Stimulated activated CD4-positive, alpha-beta T cell treated with anti-CD3 and anti-CD28 coated beads, Interleukin-4, amount 100 ng/mL, for 24 hours (primary cell): ENCODE measurements at places on chromosomes 6 and 20.

- no peak for DNase-seq
Observed at GRCh38 chr20:40476461-40476860, 212.6 kb downstream of the MAFB start.

DNA sequence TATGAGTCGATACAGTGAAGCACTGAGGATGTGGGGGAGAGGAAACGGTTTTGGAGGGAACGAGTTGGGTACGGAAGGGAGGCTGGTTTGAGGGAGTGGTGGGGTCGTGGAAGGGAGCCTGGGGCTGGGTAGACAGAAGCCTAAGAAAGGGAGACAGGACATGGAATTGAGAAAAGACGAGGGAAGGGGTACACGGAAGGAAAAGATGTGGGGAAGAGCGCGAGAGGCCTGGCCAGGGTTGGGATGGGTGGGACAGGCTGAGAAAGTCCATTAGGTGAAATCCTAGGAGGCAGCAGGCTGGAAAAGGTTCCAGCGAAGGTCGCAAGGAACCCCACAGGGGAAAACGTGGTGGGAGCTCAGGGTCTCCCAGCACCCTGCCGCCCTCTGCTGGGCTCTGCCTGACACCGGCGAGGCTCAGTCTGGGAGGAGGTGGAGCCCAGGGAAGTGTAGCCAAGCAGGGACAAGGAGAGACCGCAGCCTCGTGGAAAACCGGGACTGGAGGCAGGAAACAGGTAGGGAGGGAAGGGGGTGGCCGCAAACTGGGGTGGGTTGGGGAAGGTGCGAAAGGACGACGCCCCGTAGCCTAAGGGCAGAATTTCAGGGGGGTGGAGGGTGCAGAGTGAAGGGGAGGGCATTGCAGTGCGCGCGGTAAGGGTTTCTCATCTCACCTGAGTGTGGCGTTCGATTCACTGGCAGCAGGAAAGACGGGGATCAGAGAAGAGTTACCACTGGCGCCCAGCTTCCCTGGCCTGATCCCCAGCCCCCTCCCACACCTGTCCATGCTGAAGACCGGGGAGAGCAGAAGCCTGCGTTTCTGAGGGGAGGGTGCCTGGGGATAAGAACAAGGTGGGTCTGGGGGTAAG is 4.3 kb downstream of the GABBR1 start:
- peak; percentile 68 for DNase-seq

DNA sequence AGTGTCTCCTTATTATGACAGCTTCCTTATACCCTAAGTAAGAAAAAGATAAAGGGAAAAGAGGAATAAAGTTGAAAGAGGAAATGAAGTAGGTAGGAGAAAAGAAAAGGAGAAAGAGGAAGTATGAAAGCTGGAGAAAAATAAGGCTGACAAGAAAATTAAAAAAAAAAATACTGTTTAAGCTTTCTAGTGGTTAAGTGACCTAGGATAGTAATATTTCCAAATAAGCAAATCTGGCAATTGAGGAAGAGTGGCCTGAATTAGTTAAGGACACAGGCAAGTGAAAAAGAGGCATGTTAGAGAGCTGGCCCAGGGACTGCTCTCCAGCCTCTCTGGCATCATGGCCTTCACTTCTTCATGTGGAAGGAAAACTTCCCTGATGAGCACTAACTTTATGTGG is 76.5 kb upstream of the ADGRF1 start:
- no peak for DNase-seq

- DNase-seq = peak; percentile 22
Observed at GRCh38 chr6:2563635-2564034, 187.1 kb downstream of the MYLK4 start.

DNA sequence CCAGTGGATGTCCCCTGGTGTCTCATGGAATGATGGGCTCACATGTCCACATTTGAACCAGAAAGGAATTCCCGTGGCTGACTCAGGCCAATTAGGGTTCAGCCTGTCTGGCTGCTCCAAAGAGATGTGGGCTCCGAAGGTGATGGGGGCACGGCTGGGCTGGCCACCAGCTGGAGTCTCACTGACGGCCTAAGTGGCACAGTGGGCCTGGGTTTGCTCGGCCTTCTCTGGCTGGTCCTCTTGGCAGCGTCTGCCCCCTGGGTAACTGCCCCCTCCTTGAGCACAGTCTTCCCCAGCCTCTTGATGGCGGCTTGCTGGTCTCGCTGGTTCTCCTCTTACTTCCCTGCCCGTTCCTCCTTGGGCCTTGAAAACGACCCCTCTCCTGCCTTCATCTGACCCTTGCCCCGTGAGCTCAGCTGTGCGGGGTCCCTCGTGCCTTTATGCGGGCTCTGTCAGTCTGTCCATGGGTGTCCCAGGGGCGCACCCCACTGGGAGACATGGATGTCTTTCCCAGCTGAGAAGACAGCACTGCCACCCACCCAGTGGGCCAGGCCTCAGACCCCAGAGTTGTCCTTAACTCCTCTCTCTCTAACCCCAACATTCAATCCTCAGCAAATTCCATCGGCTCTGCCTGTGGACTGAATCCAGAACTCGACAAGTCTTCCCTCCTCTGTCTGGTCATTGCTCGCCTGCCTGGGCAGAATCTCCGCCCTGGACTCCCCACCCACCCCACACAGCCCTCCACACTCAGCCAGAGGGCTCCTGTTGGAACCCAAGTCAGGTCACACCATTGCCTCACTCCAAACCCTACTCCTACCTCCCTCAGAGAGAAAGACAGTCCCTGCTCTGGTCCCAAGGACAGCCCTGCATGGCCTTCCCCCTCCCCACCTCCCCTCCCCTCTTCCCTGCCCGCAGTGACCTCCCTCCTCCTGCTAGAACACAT is 78.7 kb downstream of the CEBPB start:
- no peak for DNase-seq

DNA sequence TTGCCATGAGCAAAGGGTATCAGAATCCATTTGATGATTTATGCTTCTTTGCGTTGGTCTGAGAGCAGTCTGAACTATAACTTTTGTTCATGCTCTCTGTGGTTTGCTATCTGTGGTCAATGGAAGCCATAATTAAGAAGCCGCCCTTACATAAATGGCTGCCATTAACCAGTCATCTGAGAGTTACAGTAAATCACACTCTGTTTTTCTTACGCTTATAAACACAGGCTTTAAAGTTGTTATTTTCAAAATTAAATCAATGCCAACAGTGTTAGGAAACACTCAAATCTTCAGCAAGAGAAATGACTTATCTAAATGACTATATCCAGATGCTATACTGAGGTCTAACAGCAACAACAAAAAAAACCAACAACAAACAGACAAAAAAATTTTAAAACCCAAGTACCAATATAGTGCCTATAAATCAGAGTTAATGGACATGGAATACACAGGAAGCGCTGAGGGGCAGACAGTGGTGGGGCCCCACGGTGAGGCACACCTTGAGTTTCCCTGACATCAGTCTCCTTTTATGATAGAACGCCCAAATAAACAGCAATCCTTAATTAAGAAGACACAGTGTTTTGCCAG is 108.0 kb upstream of the C6orf118 start:
- no peak for DNase-seq

- DNase-seq = no peak
Observed at GRCh38 chr6:70717038-70717801, 49.5 kb downstream of the SMAP1 start.

GRCh38 chr6:152386131-152386530 is 251.0 kb downstream of the SYNE1 start:
- DNase-seq = no peak

GRCh38 chr6:33822575-33823395 is 19.0 kb upstream of the MLN start:
- DNase-seq = no peak

GRCh38 chr6:140225701-140226436 is 851.4 kb upstream of the CITED2 start:
- no peak for DNase-seq

DNA sequence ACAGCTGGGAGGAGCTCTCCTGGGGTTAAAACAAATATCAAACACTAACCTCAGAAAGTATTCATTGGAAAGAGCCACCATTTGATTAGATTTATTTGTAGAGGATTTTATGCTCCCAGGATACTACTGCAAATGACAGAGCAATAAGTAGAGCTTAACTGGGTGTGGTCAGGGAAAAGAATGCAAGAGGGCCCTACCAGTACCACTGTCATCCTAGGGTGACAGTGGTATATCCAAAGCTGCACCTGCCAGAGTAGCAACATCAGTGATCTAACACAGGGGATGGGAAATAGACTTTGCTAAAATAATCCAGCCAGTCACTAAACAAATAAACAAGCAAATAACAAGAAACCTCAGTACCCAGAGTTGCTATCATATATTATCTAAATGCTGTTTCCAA is 29.7 kb downstream of the ERGIC3 start:
- no peak for DNase-seq
